ENCODE measurements at places on chromosomes 11 and 22.

DNA sequence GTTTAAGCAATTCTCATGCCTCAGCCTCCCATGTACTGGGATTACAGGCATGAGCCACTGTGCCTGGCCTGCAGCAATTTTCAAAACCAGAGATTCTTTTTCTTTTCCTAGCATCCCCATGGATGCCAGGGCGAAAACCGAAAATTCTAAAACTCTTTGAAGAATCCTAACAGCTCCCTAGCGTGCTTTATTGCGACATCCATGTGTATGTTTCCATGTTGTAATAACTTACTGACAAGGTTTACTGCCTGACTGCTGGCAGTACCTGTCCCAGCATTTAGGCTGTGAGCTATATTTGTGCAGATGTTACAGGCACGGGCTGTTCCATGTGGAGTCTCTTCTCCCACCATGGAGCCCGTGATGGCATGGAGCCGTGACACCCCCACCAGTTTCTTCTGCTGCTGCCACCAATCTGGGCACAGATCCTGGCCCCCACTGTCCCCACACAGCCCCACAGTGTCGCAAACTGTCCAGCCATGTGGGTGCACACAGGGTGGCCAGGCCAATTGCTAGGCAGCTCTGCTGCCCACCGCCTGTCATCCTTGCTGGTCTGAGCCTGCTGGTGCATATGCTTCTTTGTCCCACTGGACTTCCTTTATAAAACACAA lies 7.1 kb upstream of the TAB1 start:
- DNase-seq: no peak

- no peak for DNase-seq
Measured at GRCh38 chr22:38208551-38208968, 6.8 kb downstream of the MAFF start.

DNA sequence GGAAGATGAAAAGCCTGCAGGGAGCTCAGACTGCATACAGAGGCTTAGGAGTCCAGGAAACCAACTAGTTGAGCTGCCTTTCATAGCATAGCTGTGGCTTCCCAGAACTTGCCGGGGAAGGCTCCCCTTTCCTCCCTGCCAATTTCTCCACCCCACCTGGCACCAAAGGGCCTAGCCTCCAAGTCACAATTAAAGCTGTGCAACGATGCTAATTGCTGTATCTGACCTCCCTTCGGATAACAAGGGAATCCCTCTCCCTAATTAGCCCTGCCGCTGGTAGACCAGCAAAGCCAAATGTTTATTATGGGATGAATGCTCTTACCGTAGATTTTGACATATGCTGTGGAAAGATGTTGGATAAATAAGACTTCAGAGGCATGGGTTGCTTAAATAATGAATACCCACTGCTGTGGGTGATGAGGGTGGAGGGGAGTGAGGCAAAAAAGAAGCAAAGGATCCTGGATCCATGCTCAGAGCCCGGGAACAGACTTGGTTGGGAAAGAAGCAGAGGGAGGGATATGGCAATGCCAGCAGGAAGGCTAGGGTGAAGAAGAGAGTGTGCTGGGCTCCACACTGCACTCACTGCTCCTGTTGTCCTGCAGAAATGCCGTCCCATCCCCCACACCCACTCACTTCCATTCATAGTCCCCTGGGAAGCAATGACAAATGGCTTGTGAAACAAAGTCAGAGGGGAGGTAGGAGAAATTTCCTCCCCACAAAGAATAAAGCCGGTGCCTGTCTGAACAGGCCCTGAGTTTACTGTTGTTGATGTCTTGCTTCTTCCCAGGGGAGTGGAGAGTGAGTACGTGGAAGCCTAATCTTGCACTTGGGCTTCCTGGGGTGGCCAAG lies 608.1 kb upstream of the CADM1 start:
- DNase-seq: peak; percentile 65

GRCh38 chr11:35892166-35892565 lies 51.7 kb upstream of the LDLRAD3 start:
- no peak for DNase-seq

DNA sequence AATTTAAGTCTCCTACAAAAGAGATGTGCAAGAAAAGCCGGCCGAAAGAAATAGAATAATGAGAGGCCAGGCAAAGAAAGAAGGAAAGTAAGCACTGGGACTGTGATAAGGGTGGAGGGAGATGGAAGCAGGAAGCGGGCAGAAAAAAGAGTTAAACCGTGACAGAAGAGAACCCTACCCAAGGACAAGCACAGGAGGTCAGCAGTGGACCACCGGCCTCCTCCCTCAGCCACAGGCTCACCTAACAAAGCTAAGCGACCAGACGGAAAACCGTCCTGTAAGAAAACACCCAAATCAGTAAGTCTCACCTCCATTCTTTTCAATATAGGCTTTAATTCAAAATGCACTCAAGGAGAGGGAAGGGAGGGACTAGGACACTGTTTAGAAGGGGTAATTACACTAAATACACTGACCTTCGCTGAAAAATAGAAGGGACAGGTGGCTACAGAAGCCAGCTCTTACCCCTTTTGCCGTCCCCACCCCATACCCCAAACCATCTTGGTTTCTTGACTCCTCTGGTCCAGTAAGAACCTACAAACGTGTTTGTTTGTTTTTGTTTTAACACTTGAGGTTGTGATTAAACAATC lies 1.9 kb downstream of the FAM181B start:
- no peak for DNase-seq

GRCh38 chr11:124840666-124841065 lies 24.6 kb upstream of the ROBO3 start:
- DNase-seq: no peak

- DNase-seq: no peak
Measured at GRCh38 chr22:41913842-41914534, 886 bp downstream of the SHISA8 start.
